Fibroblast of skin of scalp (primary cell): ENCODE measurements at places on chromosomes 5 and 9.

- no peak for DNase-seq
Measured at GRCh38 chr9:21661626-21662025, 140.8 kb upstream of the MTAP start.

DNA sequence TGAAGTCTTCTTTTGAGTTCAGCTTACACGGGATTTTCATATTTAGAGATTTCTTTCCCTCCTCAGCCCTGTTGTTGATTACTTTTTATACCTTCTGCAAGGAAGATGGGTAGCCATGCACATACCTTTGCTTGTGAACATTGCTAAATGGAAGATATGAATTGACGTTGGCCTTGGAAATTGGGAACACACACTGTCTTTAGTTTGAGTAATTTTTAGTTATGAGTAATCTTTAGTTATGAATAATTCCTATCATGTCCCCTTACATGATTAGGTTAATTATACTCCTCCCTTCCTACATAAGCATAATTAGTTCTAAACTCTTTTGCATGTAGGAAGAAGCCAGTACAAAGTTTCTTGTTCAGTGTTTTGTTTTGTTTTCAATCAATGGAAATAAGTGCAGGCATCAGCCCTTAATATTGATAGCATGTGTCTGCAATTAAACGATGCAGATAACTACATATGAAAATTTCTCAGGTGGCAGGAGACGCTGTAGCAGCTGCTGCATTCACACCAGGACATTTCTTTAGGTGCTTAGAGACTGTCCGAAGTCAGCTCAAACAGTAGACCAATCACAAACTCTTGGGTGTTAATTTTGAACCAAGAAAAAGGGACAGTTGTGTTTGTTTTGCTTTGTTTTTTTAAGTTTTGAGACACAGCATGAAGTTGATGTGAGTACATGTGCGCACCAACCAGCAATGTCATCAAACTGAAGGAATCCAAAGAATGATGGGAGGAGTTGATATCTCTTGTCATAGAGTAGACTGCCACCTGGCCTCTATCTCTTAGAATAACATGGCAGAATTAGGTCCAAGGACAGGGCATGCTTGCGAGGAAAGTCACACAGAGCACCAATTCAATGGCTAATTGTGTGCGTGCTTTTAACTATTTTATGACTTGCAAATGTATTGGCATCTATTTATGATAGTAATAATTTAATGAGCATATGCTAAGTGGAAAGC is 51.4 kb downstream of the SMARCA2 start:
- DNase-seq, result peak; percentile 67

- DNase-seq, result no peak
Measured at GRCh38 chr5:35622974-35623373, 5.3 kb downstream of the SPEF2 start.

- DNase-seq, result peak; percentile 66
Measured at GRCh38 chr5:14228219-14228618, 85.1 kb downstream of the TRIO start.

DNA sequence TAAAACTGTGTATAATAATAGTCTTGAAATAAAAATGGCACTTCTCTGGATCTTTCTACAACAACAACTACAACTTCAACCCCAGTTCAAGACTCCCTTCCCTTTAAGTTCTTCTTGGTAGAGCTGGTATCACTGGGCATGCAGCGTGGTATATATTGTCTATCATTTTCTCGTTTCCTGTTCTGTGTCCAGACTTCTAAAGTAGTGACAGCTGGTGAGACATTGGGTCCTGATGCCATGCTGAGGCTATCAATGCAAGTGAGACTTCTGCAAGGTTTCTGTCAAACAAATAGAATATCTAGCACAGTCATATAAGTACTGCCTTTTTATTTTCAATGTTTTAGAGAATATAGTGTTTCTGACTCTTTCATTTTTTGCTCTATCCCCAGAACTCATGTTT is 123.0 kb upstream of the GRIN3A start:
- DNase-seq, result no peak

GRCh38 chr5:124162767-124163532 is 583.5 kb downstream of the ZNF608 start:
- no peak for DNase-seq
